ENCODE measurements at places on chromosomes 3 and 15.

GRCh38 chr15:75830910-75831805 lies 12.1 kb upstream of the UBE2Q2 start:
- DNase-seq: no peak

GRCh38 chr15:73794443-73795133 lies 41.4 kb upstream of the INSYN1 start:
- no peak for DNase-seq

DNA sequence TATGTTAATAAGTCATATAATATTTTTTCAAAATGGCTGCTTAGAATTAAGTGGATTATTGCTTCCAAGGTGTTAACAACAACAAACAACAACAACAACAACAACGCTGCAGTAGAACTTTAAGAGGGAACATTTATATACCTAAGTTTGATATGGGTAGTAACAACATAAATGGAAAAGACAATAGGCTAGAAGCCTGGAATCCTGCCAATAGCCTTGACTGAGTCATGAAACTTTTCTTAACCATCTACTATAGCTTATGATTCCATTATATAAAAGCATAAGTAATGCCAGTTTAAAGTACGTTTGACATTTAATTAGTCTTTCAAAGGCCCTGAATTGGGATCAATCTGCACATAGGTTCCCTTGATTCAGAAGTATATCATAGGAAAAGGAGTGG lies 31.2 kb downstream of the SATB1 start:
- no peak for DNase-seq

- DNase-seq: no peak
Observed at GRCh38 chr3:62919784-62920465, 44.7 kb upstream of the CADPS start.

DNA sequence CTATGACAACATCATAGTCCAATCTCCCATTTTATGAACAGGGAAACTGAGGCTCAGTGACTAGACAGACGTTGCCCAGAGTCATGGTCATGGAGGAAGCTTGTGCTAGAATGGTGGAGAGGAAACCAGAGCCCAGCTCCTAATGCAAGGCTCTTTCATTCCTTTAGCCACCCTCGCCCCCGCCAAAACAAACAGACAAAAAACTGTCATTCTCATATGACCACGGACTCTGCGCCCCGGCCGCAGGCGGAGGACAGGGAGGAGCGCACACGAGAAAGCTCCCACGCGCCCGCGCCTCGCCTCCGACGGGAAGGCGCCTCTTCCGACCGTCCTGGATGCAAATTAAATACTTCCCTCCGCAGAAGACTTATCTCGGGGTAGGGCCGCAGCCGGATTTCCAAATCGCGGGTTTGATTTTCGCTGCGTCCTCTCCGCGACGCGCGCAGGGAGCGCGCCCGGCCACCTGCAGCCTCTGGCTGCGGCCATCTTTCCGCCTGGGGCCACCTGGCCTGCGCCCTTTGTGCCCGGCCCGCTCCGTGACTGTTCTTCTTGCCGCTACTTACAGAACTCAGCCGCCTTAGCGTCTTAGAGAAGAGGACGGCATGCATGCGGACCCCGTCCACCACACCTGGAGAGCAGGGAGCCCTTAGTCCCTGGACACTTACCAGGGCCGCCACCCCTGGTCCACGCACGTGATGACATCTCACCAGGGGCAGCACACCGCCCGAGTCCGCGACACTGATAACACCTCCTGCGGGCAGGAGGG lies 670 bp upstream of the ATP13A3 start:
- peak; percentile 48 for DNase-seq

DNA sequence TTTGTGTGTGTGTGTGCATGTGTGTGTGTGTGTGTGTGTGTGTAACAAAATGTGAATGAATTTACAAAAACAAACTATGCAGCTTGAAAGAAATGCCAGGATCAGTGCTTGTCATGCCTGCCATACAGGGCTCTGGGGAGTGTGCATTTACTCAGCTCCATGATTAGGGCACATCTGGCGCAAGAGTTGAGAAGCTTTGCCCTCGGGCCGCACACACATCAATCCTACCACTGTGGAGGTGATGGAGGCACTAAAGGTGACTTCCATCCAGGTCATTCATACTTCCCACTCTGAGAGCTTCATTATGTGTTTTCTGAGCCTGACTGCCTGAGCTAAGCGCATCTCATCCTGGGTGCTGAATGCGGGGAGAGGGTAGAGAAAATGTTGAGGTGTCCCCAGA lies 72.0 kb upstream of the ZBED2 start:
- DNase-seq: no peak

DNA sequence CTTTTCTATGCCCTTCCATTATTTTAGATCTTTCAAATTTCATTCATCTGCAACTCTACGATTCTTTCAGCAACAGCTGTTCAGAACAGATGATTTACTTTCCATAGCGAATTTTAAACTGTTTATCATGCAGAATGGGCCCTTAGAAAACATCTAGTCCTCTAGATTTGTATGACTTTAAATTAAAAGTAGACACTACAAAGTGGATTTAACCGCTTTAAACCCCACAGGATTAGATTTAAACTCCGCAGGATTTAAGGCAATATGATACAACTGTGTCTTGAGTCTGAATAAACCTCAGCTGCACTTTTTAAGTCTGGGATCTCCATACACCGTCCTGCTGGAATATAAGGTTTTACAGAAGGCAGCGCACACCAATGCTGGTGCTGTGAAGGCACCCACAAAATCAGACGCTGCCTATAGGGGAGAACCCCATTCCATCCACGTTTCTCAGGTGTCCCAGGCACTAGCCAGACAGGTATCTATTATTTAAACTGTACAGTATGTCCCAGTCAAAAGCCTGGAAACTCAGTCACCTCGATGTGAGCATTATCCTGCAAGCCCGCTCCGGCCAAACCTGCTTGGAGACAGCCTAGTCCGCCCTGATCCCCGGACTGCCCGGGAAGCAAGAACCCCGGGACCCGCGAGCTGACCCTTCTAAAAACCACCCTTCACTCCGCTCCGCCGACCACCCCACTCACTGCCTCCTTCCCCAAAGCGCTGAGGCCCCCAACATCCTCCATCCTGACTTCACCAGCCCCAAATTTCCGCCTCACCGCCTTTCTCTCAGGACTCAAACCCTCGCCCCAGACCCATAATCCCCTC lies 768 bp downstream of the ANO10 start:
- no peak for DNase-seq

DNA sequence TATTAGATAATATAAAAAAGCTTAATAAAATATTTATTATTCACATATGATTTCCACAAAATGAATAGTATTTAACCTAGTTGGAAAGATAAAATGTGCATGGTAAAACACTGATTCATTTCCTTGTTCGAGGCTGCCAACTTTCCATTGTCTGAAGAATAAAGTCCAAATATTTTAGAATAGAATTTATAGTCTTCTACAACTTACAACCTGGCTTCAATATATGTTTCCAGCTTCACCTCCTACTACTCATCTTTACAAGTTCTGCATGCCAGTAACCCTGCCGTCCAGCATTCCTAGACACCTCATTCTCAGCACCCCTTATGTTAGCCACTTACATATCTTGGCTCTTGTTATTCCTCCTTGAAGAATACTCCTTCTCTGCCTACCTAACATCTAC lies 244.5 kb downstream of the FGF12 start:
- DNase-seq: no peak

DNA sequence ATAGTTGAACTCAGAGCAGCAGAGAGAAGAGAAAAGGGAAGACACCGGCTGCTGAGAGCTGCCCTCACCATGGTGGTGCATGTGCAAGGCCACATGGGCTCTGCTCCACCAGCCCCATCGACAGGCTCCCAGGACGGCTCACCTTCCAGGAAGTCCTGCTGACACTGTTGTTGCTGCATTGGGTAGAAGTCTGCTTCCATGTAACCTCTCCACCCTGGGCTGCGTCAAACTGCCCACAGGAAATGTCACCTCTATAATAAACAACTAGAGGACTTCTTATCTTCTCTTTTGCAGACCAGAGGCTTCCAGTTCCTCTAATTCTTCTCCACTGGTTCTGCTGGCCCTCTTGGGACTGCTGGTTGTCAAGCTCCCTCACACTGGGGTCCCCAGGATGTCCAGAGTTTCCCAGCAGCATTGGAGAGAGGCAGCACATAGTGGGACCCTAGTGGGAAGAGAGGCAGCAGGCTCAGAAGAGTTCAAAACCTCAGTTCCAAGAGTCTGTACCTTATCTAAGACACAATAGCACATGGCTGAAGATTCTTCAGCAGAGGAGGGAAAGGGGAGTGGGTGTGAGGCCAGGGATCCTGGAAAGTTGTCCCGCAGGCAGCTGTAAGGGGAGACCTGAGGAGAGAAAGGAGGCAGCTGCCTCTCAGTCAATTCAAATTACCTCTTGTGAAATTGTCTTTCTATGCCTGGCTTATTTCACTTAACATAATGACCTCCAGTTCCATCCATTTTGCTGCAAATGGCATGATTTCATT lies 5.8 kb upstream of the CCR3 start:
- DNase-seq: no peak

GRCh38 chr3:187130346-187131066 lies 8.8 kb downstream of the RPL39L start:
- DNase-seq: peak; percentile 38

DNA sequence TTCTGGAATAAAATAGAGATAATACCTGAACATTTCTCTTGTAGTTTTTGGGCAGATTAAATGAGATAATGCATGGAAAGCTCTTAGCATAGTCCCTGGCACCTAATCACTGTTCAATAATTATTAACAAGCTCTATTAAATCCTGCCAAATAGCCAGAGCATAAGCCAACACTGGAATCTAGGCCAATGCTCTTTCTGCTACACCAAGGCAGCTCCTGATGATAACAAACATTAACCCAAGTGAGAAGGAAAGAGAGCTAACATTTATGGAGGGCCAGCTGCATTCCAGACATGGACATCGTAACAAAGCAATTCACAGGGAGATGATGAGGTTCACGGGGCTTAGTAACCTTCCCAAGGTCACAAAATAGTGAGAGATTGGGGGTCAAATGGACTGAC lies 23.3 kb downstream of the LARP6 start:
- no peak for DNase-seq

DNA sequence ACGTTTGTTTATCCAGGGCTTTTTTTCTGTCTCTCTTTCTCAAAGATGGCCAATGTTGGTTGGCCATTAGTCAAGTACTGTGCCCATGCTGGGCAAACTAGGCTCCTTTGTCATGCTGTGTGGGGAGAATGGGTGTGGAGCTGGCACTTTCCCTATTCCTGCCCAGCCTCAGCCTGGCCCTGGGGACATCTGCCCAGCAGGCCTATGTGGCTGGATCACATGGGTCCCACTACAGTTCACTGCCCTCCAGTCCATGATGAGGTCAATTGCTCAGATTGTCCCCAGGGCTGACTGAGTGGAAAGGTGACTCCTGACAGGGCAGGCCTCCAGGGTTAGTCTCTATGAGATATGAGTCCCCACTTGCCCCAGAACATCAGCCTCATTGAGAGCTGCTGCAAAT lies 54.4 kb upstream of the HERC1 start:
- no peak for DNase-seq

DNA sequence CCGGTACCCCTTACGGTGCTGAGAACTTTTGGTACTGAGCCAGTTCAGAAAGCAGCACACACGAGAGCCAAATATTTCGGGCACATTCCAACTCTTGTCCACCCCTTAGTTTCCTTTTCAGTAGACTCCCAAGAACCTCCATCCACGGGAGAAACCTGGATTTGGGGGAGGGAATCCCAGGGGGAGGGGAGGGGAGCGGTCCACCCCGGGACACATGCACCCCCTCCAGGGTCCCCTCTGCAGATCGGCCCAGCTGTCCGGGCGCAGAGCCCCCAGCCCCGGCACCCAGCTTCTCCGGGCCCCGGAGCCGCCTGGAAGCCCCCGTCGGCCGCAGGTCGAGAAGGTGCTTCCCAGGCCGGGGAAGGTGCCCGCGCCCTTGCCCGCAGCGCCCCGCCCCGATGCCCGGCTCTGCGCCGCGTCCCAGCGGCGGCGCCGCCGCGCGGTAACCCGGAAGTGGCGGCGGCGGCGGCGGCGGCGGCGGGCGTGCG lies 455 bp upstream of the ABHD17C start:
- no peak for DNase-seq

DNA sequence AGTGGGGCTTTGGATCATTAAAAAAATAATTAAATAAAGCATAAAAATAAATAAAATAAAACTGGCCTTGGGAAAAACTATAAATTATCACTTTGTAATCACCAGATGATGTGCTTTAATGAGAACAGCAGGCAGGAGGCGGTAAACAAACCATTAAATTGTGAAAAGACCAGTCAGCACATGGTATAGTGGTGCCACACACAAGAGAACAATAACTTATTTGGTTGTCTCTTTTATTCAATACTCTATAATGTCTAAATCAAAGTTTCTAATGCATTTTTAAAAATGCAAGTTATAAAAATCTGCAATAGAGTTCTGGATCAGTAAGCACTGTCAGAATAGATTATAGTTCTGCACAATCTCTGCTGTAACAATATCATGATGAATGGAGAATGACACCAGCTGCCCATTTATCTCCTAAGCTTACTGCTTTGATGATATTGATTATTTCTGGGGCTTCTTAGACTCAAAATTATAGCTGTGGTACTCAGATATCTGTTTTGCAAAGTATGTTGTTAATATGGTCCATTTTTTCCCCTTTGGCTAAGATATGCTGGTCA lies 259.3 kb downstream of the NAALADL2 start:
- no peak for DNase-seq

DNA sequence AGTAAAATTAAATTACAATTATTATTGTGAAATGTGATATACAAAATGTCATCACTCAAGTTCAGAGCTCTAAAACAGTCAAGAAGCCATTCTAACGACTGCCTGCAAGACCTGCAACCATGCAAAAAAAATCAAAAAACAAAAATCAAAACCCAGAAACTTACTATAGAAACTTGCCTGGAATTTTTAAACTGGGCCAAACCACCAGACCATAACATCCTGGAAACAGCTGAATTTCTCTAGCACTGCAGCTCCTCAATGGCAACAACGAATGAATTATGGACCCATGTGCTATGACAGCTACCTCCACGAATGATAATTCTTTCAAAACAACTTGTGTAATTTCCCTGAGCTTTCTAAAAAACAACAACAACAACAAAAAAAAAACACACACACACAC lies 130.0 kb upstream of the KCNMB2 start:
- DNase-seq: no peak

DNA sequence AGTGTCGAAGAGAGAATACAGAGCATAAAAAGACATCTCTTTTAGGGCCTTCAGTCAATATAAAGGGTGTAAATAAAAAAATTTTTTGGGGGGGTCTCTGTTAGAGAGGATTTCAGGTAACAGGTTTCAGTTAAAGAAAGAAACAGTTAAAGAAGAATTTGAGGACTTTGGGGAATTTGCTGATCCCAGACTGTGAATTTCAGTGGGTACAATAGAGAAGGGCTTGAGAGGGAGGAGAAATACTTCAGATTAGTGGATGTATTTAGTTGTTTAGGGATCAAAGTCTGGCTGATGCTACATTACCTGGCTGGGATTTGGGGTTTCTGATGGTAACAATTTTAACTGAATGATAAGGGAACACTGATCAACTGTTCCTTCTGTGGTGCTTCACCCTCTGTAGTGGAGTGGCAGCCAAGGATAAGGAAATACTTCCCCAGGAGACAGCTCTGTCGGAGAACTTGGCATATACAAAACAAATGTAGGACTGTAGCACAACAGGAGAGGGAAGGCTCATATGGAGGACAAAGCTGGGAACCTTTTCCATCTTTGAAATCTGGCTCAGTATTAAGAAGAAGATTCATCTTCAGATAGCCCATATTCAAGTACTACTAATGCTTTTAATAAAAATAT lies 79.2 kb downstream of the MEF2A start:
- DNase-seq: no peak
